ENCODE measurements at places on chromosomes 4 and X.

GRCh38 chr4:159884989-159885388 is 782.1 kb downstream of the RAPGEF2 start:
- DNase-seq: no peak

- peak; percentile 11 for DNase-seq
Observed at GRCh38 chrX:31969714-31970113, 897.9 kb upstream of the FTHL17 start.

GRCh38 chrX:50858548-50858947 is 44.6 kb upstream of the SHROOM4 start:
- DNase-seq: peak; percentile 41

GRCh38 chr4:86909546-86910295 is 17.5 kb upstream of the C4orf36 start:
- no peak for DNase-seq

DNA sequence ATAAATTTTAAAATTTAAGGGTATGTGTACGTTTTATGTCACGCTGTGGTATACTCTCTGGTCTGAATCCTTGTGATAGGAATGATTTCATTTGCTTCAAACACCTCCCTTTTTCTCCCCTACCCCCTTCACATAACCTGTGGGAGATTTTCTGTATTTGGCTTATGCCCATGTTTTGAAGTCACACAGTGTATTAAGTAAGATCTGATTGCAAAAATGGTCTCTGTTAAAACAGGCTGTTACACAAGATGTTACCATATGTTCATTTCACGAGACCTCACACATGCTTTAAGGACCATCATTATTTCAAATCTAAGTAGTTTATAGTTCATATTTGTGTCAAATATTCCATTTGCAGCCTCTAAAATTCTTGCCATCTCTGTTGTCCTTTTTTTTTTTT is 63.5 kb downstream of the TMEM131L start:
- DNase-seq: no peak

GRCh38 chr4:648579-649292 is 23.4 kb downstream of the PDE6B start:
- peak; percentile 53 for DNase-seq

DNA sequence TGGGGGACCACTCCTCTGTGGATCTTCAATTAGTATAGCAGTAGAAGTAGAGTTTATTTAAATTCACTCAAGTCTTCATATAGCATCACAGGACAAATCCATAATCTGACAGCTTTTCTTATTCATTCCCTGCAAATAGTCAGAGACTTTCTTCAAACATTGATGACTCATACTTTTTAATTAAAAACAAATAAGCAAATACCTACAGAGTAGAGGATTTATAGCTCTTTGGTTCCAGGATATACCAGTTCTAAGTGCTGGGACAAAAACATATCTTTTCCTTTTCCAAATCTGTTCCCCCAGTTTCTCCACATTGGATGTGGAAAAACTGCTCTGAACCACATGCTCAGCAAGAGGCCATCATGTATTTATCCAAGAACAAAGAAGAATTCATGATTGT is 24.1 kb downstream of the EMCN start:
- peak; percentile 53 for DNase-seq

- no peak for DNase-seq
Observed at GRCh38 chr4:147839663-147840062, 107.8 kb downstream of the ARHGAP10 start.

DNA sequence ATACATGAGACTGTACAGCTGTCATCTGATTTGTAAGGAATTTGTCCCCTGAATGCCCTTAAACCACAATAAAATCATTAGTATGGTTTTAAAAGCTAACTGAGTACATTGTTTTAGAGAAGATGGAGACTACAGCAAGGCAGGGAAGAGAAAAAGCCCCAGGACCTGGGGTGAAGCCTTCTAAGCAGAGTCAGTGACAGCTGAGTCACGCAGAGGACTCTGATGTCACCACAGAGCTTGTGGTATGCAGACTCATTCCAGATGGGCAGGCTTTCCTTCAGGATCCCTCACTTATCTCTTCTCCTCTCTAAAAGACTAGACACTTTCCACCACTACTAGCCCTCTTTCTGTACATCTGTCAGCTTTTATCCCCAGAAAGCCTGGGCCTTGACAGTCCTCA is 97.1 kb upstream of the ATOH1 start:
- DNase-seq: peak; percentile 18

DNA sequence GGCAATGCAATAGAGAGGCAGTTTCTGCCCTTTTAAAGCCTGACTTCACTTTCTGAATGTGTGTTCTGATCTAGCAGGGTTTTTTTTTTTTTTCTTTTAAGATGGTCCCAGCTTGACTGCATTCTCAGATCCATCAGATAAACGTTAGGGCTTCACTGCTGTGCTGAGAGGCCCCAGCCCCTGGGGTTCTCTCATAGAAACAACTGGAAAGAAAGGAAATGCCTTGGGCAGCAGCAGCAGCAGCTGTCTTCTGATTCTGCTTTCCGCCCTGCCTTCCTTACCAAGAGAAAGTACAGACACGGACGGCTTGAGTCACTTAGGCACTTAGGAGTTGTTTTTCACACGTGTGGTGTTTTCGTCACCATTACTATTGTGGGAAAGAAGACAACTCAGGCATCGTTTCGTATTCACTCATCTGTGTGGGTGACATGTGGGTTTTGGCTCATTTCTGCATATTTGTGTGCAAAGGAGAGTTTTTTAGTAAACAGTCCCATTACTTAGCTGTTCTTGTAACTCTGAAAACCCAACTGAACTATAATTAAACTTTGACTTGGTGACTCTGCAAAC is 172.0 kb downstream of the PTTG2 start:
- DNase-seq: peak; percentile 85

DNA sequence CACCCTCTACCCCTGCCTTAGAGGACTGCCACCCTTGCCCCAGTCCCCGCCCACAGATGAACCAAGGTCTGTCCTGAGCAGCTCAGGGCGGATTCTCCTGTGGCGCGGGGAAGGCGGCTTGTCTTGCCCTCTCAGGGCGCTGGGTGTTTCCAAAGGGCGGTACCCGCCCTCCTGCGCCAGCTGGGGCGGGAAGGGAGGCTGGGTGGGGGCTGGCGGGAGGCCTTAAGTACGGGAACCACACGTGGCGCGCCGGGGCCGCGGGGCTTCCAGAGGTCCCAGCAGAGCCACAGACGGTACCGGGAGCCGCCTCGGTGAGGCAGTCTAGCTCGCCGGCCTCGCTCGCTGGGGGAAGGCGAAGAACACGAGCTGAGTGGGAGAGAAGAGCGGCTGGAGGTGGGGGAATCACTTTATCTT is 361.1 kb downstream of the MID1IP1 start:
- DNase-seq: peak; percentile 16

GRCh38 chr4:39178706-39179105 is 3.6 kb upstream of the WDR19 start:
- no peak for DNase-seq

- DNase-seq: no peak
Observed at GRCh38 chrX:111695297-111695880, 14.4 kb downstream of the ALG13 start.

- no peak for DNase-seq
Observed at GRCh38 chrX:42248226-42248625, 324.9 kb upstream of the CASK start.

DNA sequence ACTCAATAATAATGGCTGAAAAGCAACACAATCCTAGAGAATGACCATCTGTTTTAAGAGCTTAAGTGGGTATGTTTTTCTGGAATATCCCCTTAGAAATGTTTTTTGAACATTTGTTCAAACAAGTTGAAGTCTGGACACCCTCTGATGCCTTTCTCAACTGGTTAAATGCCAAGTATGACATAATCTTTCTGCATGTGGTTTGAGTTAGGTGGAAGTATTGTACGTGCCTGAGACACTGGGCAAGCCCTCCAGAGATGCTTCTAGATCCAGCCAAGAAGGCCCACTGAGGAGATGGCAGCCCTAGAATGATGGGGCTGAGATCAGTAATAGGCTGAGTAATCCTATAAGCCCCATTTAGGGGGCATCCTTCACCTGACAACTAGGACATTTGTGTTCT is 493.1 kb downstream of the MAGEE1 start:
- DNase-seq: no peak

DNA sequence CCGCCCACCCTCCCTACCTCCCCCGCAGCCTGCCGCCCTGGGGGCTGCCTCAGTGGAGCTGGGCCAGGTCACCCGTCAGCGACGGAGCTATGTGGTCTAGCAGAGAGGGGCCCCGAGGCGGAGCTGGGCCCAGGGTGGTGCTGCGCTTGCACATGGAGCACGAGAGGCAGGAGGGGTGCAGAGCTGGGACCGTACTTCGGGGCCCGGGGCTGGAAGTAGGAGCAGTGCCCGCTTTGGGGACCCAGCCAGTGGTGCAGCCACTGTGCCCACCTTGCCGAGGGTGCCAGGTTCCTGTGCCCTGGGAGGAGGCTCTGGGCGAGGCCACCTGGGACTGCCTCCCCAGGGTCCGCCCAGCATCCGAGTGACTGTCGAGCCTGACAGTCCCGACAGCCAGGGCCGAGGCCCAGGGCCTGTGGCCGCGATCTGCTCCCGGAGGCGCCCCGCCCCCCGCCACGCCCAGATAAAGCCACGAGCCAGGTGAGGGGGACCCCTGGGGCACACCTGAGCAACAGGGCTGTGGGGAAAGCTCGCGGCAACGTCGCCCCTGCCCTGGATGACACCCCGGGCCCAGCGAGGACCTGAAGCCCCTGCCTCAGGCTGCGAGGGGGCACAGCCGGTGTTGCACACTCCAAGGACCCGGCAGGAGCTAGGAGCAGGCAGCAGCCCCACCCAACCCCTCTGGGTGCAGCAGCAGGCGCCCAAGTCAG is 117.5 kb downstream of the DNAAF6 start:
- peak; percentile 44 for DNase-seq

GRCh38 chrX:105876658-105877057 is 54.3 kb downstream of the NRK start:
- DNase-seq: peak; percentile 54

GRCh38 chr4:83074086-83074704 is 39.2 kb downstream of the COPS4 start:
- peak; percentile 79 for DNase-seq

- DNase-seq: no peak
Observed at GRCh38 chr4:121824171-121824527, 466 bp upstream of the CCNA2 start.

GRCh38 chr4:13541720-13542576 is 2.4 kb downstream of the NKX3-2 start:
- peak; percentile 95 for DNase-seq

- no peak for DNase-seq
Observed at GRCh38 chr4:8019396-8020365, 80.0 kb upstream of the AFAP1 start.

GRCh38 chr4:81555489-81555888 is 83.8 kb upstream of the RASGEF1B start:
- no peak for DNase-seq

GRCh38 chr4:109665783-109666485 is 37.3 kb downstream of the CASP6 start:
- DNase-seq: no peak

- DNase-seq: no peak
Observed at GRCh38 chr4:86497131-86497530, 97.0 kb upstream of the PTPN13 start.

DNA sequence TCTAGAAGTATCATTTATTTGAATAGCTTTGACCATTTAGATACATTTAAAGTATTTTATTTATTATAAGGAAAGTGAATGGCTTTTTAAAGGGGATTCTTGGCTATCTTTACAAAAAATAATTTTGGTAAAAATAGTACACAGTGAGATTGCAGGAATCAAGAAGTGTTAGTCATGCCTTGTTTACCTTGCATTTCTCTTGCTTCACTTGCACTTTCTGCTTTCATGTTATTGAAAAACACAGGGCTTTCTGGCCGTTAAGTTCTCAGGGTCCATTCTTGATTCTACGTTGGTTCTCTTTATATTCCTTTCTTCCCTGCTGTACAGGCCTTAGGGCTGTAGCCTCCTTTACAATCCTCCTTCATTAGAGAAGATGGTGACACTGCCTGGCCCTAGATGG is 21.8 kb upstream of the SEC24D start:
- no peak for DNase-seq

DNA sequence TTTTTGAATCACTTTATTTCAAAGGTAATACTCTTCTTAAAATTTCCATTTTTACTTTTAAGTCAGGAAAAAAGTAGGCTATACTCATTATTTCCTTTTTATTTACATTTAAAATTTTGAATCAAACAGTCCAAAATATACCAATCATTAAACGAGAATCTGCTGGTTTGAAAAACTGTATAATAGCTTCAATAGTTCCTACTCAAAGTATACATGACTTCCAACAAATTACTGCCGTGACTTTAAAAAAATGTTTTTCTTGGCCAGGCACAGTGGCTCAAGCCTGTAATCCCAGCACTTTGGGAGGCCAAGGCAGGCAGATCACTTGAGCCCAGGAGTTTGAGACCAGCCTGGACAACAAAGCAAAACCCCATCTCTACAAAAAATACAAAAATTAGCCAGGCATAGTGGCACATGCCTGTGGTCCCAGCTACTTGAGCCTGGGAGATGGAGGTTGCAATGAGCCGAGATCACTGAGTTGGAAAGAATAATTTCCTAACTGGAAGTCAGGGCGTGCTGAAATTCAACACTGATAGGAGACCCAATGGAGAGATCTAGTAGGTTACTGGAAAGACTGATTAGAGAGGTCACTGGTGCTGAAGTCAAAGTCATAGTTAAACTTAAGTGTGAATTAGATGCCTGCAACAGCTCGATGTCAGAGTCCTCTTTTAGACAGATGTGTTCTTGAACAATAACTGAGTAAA is 9.0 kb downstream of the KLHL8 start:
- no peak for DNase-seq

GRCh38 chr4:139028191-139028661 is 12.6 kb downstream of the NOCT start:
- peak; percentile 89 for DNase-seq

- peak; percentile 76 for DNase-seq
Observed at GRCh38 chr4:4574792-4575191, 32.9 kb upstream of the STX18 start.

DNA sequence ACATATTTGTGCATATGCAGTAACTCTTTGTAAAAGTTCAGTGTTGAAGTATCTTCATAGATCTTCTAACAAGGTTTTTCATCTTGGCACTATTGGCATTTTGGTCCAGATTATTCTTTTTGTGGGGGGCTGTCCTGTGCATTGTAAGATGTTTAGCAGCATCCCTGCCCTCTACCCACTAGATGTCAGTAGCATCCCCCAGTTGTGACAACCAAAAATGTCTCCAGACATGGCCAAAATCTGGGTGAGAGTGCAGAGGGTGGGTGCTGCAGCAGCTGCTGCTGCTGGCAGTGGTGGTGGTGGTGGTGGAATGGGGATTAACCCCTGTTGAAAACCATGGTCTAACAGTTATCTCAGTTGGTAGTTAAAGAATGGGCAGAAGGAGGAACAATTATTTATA is 370.0 kb downstream of the GPAT3 start:
- DNase-seq: peak; percentile 46

DNA sequence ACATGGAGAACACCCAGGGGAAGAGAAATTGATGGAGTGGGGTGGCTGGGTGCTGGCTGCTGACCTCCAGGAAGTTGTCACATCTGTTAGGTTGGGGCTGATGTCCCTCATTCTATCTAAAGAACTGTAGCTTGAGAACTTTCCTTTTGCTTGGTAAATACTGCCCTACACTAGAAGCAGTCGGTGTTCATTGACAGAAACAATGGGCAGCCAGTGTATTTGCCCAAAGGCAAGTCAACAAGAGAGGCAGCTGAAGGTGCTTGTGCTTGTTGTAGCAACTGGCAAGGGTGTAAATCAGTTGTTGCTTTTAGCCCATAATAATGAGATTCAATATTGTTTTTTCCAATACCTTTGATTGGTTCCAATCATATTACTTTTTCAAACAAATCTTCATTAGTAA is 956 bp downstream of the TMEM154 start:
- DNase-seq: peak; percentile 83

GRCh38 chr4:124722071-124722470 is 9.5 kb upstream of the ANKRD50 start:
- DNase-seq: no peak

GRCh38 chrX:134244043-134244442 is 7.1 kb downstream of the CCDC160 start:
- DNase-seq: no peak
